Activated CD4-positive, alpha-beta T cell treated with anti-CD3 and anti-CD28 coated beads for 1 hour (primary cell): ENCODE measurements at places on chromosomes 1 and 21.

DNA sequence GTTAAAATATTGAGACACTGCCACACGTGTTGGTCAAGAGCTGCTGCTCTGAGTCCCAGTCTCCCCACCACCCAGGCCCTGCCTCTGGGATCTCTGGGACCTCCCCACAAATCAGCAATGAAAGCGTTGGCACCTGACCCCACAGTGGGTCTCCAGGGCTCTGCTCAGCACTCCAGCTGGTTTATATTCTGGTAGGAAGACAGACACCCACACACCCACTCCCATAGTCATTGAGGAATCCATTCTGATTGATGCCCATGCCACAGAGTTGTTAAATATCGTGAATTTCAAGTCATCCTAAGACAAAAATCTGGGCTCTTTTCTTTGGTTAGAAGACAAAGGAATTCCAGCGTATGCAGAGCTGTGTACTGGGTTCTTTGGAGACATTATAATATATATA is 91.6 kb downstream of the KIF26B start:
- no peak for DNase-seq

GRCh38 chr1:215887627-215888026 is 320.5 kb downstream of the KCTD3 start:
- no peak for DNase-seq

DNA sequence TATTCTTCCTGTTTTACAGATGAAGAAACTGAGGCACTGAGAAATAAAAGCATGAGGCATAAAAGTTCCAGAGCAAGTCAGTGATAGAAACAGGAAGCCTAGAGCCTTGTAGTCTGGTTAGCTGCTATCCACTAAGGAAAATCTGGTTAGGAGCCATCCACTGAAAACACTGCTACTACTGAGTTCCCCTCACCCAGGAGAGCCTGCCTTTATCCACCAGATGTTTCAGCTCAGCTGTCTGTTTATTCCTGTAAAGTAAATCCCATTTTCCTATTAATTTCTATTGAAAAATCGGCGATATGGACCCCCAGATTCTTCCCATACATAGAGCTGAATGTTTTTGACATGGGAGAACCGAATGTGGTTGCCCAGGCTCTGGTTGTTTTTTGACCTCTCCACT is 63.7 kb upstream of the LMO4 start:
- DNase-seq, result no peak

- DNase-seq, result no peak
These were observed 134.0 kb upstream of the ETS2 start for GRCh38 chr21:38671773-38672172.

GRCh38 chr1:164743976-164744375 is 185.0 kb downstream of the PBX1 start:
- no peak for DNase-seq

GRCh38 chr21:15592271-15592860 is 137.4 kb upstream of the USP25 start:
- no peak for DNase-seq

- DNase-seq, result no peak
These were observed 1.6 kb upstream of the ARTN start for GRCh38 chr1:43931711-43932660.

DNA sequence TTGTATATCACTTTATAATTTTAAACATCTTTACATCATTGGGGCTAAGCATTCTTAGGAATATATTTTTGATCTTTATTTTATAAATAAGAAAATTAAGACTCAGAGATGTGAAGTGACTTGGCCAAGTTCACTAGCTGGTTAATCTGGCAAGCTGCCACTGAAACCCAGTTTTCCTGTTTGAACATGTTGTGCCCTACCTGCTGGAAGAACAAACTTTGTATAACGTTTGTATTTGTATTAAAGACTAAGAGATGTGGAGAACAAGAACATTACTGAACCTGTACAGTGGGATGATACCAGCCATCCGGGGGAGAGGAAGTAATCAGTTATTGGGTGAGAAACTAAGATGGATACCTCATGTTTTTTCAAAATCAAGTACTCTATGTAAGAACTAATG is 77.2 kb upstream of the SIPA1L2 start:
- no peak for DNase-seq

DNA sequence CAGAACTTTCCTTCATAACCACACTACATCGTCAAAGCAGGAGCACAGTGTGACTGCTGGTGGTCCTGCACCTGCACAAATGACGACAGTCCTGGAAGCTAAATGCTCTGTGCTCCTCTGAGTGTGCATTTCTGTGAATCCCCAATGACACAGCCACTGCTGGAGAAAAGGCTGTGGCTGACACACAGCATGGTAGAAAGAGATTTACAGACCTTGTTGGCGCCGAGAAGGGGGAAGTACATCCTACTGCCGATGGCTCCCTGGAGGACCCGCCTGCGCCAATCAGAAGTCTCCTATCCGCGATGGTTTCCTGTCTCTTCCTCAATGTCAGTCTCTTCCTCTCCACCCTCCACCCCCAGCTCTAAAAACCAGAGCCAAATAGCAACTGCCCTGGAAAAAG is 115.4 kb upstream of the RAB4A start:
- no peak for DNase-seq

DNA sequence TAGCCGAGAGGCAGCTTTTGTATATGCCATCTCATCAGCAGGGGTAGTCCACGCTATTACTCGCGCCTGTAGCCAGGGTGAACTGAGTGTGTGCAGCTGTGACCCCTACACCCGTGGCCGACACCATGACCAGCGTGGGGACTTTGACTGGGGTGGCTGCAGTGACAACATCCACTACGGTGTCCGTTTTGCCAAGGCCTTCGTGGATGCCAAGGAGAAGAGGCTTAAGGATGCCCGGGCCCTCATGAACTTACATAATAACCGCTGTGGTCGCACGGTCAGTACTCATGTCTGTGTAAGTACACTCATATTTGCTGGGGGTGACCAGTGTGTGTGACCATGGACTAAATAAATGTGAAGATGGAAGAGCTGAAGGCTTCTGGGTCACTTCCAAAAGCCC is 7.4 kb downstream of the WNT2B start:
- no peak for DNase-seq

DNA sequence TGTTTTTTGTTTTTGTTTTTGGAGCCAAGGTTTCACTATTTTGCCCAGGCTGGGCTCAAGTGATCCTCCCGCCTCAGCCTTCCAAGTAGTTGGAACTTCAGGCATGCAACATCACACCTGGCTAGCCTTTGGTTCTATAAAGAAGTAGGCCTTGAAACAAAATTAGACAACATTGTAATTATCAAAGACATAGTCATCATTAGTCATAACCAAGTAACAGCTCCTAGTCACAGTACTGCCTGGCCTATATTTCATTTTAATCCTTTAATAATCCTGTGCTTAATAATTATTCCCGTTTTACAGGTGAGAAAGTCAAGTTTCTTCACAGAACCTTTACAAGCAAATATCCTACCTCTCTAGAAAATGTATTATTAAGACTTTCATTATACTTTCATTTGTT is 52.3 kb upstream of the TBX15 start:
- DNase-seq, result no peak

DNA sequence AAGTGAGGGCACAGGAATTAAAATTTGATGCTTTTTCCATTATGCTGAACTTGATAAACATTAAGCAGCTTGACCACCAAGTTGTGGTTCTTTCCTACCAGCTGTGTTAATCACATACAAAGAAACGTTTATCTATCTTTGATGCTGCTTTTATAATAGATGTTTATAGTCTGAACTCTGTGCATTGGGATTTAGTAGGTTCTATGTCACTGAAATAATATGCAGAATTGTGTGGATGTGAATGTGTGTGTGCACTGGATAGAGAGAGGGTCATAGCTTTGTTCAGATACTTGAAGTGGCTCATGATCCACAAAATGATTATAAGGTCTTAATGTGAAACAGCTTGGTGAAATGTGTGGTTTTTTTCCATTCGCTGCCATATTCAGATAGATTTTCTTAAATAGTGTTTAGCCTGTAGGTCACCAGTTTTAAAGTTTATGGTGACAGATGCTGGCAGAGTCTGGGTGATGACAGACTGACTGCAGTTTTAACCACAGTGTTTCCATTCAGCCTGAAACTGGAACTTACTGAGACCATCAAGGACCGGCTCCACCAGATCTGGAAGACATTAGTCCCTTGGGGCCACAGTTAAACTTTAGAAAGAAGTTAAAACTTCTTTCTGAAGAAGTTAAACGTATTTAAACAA is 10.2 kb downstream of the DDI2 start:
- no peak for DNase-seq

DNA sequence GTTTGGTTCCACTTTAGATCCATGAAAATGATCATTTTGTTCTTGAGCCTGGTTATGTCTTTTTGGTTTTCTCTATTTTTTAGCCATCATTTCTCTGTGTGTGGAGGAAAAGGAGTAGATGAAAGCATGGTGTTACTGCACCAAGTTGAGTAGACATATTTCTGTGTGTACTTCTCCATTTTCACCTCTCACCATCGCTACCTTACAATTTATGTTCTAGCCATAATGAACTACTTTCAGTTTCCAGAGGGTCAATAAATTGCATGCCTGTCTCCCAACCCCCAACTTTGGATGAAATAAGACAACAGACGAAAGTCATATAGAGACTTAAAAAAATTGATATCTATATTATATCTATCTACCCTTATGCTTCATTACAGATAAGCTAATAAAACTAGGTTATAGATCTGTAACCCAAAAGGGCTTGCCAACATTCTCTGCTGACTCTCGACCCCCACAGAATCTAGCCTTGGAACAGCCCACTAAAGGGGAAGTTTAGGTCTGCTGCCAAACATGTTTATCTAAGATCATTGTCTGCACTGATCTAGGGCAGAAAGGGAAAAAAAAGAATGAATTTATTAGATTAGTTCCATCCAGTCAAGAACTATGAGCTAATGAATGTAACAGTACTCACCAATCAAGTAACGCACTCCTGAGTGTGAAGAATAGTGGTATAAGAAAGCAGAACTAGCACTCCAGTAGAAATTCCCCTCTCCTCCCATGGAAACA is 7.5 kb upstream of the MAN1A2 start:
- DNase-seq, result no peak

GRCh38 chr1:85584923-85585322 is 4.4 kb downstream of the CCN1 start:
- DNase-seq, result no peak

- no peak for DNase-seq
These were observed 66.0 kb downstream of the GNG12 start for GRCh38 chr1:67767103-67767782.

GRCh38 chr1:106584676-106585075 is 471.8 kb upstream of the PRMT6 start:
- DNase-seq, result no peak

- DNase-seq, result no peak
These were observed 1.1 kb downstream of the ETV3L start for GRCh38 chr1:157098519-157098918.

GRCh38 chr21:42942244-42942643 is 16.8 kb upstream of the ERVH48-1 start:
- no peak for DNase-seq

- DNase-seq, result no peak
These were observed 103.3 kb downstream of the DIRAS3 start for GRCh38 chr1:67947114-67947513.

DNA sequence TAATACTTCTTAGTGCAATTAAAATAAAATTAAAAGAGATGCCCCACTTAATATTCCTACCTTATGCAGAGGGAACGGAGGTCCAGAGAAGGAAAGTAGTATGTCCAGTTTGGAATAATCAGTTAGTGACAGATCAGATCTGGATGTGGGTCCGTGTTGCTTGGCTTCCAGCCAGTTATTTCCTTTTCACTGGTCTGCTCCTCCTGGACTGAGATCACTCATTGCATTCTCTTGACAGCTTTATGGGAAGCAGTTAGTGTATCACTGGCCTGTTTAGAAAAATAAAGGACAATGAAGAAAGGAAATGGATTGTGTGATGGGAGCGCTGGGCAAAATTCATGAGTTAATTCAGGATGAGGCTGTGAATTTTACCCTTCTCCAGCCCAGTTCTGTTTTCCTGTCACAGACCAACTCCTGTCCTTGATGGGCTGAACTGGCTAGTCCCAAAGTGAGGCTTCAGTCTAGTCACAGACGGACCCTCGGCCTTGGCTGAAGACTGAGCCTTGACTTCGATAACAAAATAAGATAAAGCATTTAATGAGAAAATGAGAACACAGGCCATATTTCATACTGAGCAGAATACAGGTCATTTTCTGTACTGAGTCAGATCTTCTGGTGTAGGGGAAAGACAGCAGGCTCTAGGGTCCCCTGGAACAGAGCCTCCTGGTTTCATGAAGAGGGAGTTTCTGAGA is 85.2 kb upstream of the TRABD2B start:
- no peak for DNase-seq

DNA sequence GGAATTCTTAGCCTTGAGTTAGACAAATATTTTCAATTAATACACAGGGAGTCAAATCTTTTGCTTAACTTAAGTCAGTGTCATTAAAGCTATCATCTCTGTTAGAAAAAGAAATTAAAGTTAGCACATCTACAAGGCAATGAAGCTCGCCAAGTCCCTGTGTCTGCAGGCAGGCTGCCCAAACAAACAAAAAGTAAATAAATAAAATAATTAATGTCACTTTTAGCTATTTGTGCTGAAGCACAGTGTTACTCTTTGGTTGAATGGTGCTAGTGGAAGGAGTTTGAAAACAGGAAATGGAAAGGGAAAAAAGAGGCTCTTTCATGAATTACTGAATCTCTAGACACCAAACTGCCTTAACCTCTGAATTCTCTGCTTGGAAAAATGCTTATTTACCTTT is 37.1 kb upstream of the COL11A1 start:
- DNase-seq, result no peak

GRCh38 chr21:14533499-14534428 is 12.4 kb downstream of the SAMSN1 start:
- DNase-seq, result no peak

DNA sequence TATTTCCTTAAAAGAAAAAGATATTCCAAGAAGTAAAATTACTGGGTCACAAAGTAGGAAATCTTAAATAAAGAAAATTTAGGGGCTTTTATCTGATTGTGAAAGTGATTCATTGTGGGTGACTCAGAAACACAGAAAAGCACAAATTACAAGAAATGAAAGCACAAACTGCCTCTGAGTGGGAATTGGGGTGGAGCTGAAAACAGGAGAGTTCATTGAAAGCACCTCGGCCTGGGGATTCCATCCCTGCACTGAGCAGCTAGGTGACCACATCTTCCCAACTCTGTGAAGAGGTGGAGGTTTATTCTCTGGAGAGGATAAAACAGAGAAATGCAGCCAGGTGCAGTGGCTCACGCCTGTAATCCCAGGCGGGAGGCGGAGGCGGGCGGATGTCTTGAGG is 7.4 kb downstream of the GJA4 start:
- no peak for DNase-seq

DNA sequence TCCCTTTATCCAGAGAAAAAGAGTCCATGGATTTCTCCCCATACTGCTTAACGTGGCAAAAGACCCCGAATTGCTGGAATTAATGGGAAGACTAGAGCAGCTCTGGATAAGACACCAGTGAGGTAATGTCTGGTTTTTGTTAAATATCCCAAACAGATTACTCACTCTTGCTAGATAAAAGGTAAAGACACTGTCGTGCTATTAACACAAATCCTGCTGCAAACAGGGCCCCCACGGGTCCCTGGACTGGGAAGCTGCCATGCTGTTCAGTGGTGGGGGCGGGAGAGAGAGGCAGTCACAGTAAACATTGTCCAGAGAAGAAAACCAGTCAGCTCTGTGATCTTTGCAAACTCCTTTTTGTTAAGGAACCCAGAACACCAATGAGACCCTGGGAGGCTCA is 15.2 kb upstream of the SRP9 start:
- DNase-seq, result no peak
